ENCODE measurements at places on chromosomes 11 and 22. TPM values are rescaled to one million over a fixed set of nuclear protein-coding genes. Genes with fewer than 3 reads are reported as not detected.

The RAB6A gene
- total RNA-seq = 73.7 TPM

The HSPB2 gene
- not detected for total RNA-seq

The APOA1 gene
- total RNA-seq = not detected

The AQP11 gene
- 0.69 TPM for total RNA-seq

The SLC25A18 gene
- not detected for total RNA-seq

GRCh38 chr11:57414612-57415212 is 12.2 kb downstream of the SLC43A3 start:
- H3K27ac ChIP-seq = peak overlapping the region; percentile 61
- no peak for DNase-seq
- H3K4me3 ChIP-seq = no peak overlapping the region
- H3K4me1 ChIP-seq = peaks cover 75% of the 10 kb centered on the region
- H3K36me3 ChIP-seq = peaks cover 59% of the 10 kb centered on the region

DNA sequence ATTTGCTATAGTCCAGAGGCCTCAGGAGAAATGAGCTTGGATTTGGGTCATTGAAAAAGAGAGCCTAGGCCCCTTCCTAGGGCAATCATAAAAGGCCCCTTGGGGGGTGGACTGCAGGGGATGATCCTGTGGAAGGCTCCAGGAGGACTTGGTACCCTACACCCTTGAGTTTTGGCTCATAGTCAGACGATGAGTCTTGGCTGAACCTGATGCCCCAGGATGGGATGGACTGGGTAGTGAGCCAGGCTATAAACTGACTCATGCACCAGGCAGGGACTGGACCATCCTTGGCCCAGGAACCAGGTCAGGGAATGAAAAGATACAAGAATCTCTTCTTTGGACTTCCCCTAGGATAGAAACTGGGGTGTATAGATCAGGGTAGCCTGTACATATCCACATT is 54.2 kb downstream of the NAV2 start:
- no peak overlapping the region for H3K4me3 ChIP-seq
- no peak for DNase-seq
- no peaks in the 10 kb centered on the region for H3K4me1 ChIP-seq
- peaks cover 34% of the 10 kb centered on the region for H3K27me3 ChIP-seq
- H3K27ac ChIP-seq = no peak overlapping the region
- H3K36me3 ChIP-seq = no peaks in the 10 kb centered on the region

GRCh38 chr11:45494738-45495137 is 170.7 kb downstream of the CHST1 start:
- no peaks in the 10 kb centered on the region for H3K36me3 ChIP-seq
- DNase-seq = no peak
- H3K27ac ChIP-seq = no peak overlapping the region
- H3K27me3 ChIP-seq = peaks cover 27% of the 10 kb centered on the region

DNA sequence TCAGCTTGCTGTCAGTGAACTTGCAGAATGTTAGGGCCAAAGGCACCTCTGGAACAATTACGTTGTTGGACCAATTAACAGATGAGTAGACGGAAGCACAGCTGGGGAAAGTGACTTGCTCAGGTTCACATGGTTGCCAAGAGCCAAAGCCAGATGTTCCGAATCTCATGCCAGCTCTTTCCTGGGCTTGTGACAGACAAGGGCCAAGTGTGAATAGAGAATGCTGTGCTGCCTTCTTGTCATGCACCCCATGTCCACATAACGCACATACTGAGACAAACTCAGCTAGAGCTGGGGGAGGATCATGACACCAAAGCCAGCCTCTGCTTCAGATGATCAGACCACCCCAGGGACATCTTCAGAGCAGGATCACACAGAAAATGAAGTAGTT is 616.3 kb downstream of the INSC start:
- no peaks in the 10 kb centered on the region for H3K36me3 ChIP-seq
- H3K27ac ChIP-seq = no peak overlapping the region
- no peak overlapping the region for H3K4me3 ChIP-seq
- H3K27me3 ChIP-seq = peaks cover 6% of the 10 kb centered on the region
- H3K4me1 ChIP-seq = no peaks in the 10 kb centered on the region

DNA sequence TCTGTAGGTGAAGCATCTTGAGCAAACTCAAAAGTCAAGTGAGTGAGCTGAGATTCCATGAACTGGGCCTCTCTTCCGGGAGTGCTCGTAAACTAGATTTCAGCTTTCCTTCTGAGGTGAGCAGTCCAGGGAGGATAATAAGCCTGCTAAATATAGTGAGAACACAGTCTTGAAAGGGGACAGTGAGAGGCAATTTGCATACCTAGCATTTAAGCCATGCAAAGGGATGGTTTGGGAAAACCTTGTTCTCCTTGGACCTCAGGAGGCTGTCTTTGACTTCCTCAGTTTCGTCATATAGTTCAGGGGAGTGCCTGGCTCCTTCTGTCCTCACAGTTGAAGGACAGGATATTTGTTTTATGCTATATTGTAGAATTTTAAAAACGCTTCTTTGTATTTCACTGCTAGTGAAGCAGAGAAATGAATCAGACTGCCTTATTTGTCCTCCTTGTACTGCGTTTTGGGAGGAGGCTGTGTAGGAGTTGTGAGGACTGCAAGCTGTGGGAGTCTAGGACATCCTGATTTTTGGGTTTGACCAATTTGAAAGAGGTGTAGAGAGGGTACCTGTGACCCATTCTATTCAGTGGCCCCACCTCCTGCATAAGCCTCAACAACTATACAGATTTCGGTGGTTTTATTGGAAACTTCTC is 11.0 kb upstream of the SORL1-AS1 start:
- H3K4me1 ChIP-seq = peaks cover 100% of the 10 kb centered on the region
- peak overlapping the region; percentile 58 for H3K4me3 ChIP-seq
- H3K36me3 ChIP-seq = no peaks in the 10 kb centered on the region
- no peak for DNase-seq

DNA sequence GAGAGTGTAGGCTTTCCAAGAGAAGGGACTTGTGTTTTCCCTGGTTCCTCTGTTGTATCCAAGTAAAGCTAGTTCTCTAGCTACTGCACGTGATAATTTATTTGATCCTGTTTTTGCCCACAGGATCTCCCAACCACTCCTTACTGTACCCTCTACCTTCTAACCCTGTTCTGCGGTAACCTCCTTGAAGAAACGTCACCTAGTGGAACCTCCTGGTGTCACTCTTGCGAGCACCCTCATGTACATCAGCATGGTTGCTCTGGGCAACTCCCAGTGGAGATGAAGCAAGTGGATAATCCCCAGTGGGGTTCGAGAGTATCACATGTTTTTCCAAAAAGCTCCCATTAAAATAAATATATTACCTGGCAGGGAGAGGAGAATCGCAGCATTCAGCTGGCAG is 108.9 kb upstream of the CLMP start:
- H3K27me3 ChIP-seq = no peaks in the 10 kb centered on the region
- H3K27ac ChIP-seq = no peak overlapping the region
- H3K4me1 ChIP-seq = peaks cover 48% of the 10 kb centered on the region
- no peak for DNase-seq
- peak overlapping the region; percentile 88 for H3K4me3 ChIP-seq
- no peaks in the 10 kb centered on the region for H3K36me3 ChIP-seq

GRCh38 chr11:120057028-120057330 is 80.9 kb downstream of the TRIM29 start:
- no peaks in the 10 kb centered on the region for H3K4me1 ChIP-seq
- H3K27ac ChIP-seq = no peak overlapping the region
- H3K27me3 ChIP-seq = no peaks in the 10 kb centered on the region
- DNase-seq = no peak
- H3K36me3 ChIP-seq = no peaks in the 10 kb centered on the region
- no peak overlapping the region for H3K4me3 ChIP-seq

- H3K27ac ChIP-seq = no peak overlapping the region
- H3K36me3 ChIP-seq = no peaks in the 10 kb centered on the region
- peaks cover 5% of the 10 kb centered on the region for H3K27me3 ChIP-seq
- H3K4me1 ChIP-seq = no peaks in the 10 kb centered on the region
Measured at GRCh38 chr11:19905280-19905853, 192.7 kb downstream of the NAV2 start.

GRCh38 chr22:44359496-44360110 is 46.9 kb upstream of the SHISAL1 start:
- H3K27me3 ChIP-seq = peaks cover 13% of the 10 kb centered on the region
- no peaks in the 10 kb centered on the region for H3K4me1 ChIP-seq
- no peak overlapping the region for H3K27ac ChIP-seq
- no peaks in the 10 kb centered on the region for H3K36me3 ChIP-seq

DNA sequence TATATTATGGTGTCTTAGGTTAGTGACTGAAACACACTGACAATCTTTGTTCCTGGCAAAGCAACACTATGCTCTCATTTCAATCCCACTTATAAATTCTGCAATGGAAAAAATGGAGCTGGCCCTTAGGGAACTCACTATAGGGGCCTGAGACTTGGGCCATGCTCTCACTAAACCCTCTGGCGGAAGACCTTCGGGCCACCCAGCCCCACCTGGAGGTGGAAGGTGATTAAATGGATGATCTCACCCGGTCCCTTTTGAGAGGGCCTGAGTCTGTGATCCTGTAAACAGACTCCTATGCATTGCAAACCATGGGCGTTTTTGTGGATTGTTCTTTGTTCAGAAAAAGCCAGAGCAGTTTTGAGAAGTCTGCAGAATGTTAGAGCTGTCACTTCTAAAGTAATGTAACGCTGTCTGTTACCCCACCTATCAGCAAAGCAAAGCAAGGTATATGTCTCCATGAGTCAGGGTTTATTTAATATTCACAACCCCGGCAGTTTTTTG is 17.0 kb upstream of the CDON start:
- H3K27me3 ChIP-seq = no peaks in the 10 kb centered on the region
- no peaks in the 10 kb centered on the region for H3K36me3 ChIP-seq
- no peak for DNase-seq
- no peak overlapping the region for H3K4me3 ChIP-seq

- H3K36me3 ChIP-seq = peaks cover 37% of the 10 kb centered on the region
- no peak for DNase-seq
- no peaks in the 10 kb centered on the region for H3K27me3 ChIP-seq
- no peak overlapping the region for H3K27ac ChIP-seq
Measured at GRCh38 chr11:35730254-35730653, 67.7 kb downstream of the TRIM44 start.

- H3K4me1 ChIP-seq = peaks cover 15% of the 10 kb centered on the region
- H3K27me3 ChIP-seq = no peaks in the 10 kb centered on the region
- no peak for DNase-seq
- H3K36me3 ChIP-seq = no peaks in the 10 kb centered on the region
Measured at GRCh38 chr11:102279641-102280170, 37.6 kb upstream of the BIRC3 start.

GRCh38 chr11:43497144-43497543 is 138.4 kb downstream of the TTC17 start:
- peaks cover 3% of the 10 kb centered on the region for H3K36me3 ChIP-seq
- no peak for DNase-seq
- H3K4me3 ChIP-seq = no peak overlapping the region
- H3K4me1 ChIP-seq = no peaks in the 10 kb centered on the region
- H3K27me3 ChIP-seq = no peaks in the 10 kb centered on the region
- no peak overlapping the region for H3K27ac ChIP-seq

GRCh38 chr11:46252373-46252914 is 25.0 kb upstream of the CREB3L1 start:
- no peaks in the 10 kb centered on the region for H3K27me3 ChIP-seq
- H3K36me3 ChIP-seq = no peaks in the 10 kb centered on the region
- H3K27ac ChIP-seq = no peak overlapping the region
- peaks cover 11% of the 10 kb centered on the region for H3K4me1 ChIP-seq
- no peak for DNase-seq

DNA sequence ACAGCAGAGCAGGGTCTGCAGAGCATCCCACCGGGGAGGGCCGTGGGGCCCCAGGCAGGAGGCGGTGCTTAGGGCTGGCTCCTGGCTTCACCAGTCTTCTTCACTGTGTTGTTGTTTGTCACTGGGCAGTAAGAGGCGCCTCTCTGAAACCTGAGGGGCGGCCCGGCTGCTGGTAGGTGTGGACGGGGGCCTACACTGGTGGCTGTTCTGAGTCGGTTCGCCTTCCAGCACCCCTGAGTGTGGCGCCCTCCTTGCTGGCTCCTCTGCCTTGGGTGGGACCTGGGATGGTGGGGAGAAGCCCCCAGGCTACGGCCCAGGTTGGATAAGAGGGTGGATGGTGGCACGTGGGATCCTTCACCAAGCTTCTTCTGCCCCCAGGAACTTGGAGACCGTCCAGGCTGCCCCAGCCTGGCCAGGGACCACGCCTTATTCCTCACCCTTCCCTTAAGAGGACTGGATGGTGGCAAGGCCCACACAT is 10.4 kb upstream of the GRAMD4 start:
- H3K4me1 ChIP-seq = peaks cover 24% of the 10 kb centered on the region
- H3K27me3 ChIP-seq = no peaks in the 10 kb centered on the region
- peaks cover 1% of the 10 kb centered on the region for H3K36me3 ChIP-seq
- H3K27ac ChIP-seq = no peak overlapping the region
- DNase-seq = no peak

GRCh38 chr11:32121012-32121411 is 30.1 kb downstream of the RCN1 start:
- H3K36me3 ChIP-seq = peaks cover 2% of the 10 kb centered on the region
- no peak overlapping the region for H3K4me3 ChIP-seq
- H3K27me3 ChIP-seq = peaks cover 22% of the 10 kb centered on the region
- no peak overlapping the region for H3K27ac ChIP-seq
- peaks cover 5% of the 10 kb centered on the region for H3K4me1 ChIP-seq

- peak within 1 kb of the TSS; percentile 72 for H3K4me3 ChIP-seq
- H3K27me3 ChIP-seq = peaks cover 11% of the 10 kb centered on the region
- peaks cover 8% of the 10 kb centered on the region for H3K4me1 ChIP-seq
- H3K36me3 ChIP-seq = no peaks in the 10 kb centered on the region
- H3K27ac ChIP-seq = no peak within 1 kb of the TSS
Measured at GRCh38 chr22:50261615-50262459, at the start of gene MAPK12. Gene MAPK12, minus strand, starts transcription at chr22:50261683. Its CDS starts 174 bp downstream, at chr22:50261509.

DNA sequence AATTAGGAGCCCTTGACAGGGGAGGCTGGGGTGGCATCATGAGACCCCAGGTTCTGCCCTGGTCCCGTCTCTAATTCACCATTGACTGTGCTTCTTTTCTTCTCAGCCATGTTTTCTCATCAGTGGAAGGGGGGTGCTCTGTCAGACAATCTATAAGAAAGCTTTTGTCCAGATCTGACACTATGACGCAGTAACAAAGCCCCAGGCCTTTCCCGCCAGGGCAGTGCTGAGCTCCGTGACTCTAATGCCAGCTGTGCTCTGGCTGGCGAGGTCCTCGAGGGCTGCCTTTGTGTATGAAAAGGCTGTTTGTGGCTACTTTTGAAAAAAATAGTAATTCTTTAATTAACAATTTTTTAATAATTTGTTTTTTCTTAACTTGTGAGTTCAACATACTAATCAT is 3.2 kb downstream of the CD6 start:
- no peaks in the 10 kb centered on the region for H3K27me3 ChIP-seq
- DNase-seq = peak; percentile 35
- H3K4me1 ChIP-seq = peaks cover 83% of the 10 kb centered on the region
- peak overlapping the region; percentile 100 for H3K27ac ChIP-seq
- H3K36me3 ChIP-seq = peaks cover 47% of the 10 kb centered on the region

- peak within 1 kb of the TSS; percentile 93 for H3K4me3 ChIP-seq
- peak within 1 kb of the TSS; percentile 96 for H3K27ac ChIP-seq
- no peaks in the 10 kb centered on the region for H3K27me3 ChIP-seq
- peaks cover 51% of the 10 kb centered on the region for H3K4me1 ChIP-seq
Measured at GRCh38 chr22:30968015-30968923, at the start of gene MORC2. Gene MORC2, minus strand, starts transcription at chr22:30968774. Its CDS starts 885 bp downstream, at chr22:30967889.

GRCh38 chr11:79152511-79152910 is 288.3 kb downstream of the TENM4 start:
- no peak overlapping the region for H3K4me3 ChIP-seq
- no peaks in the 10 kb centered on the region for H3K27me3 ChIP-seq
- H3K4me1 ChIP-seq = no peaks in the 10 kb centered on the region
- no peak overlapping the region for H3K27ac ChIP-seq

GRCh38 chr11:8110396-8110795 is 29.4 kb downstream of the TUB start:
- H3K27ac ChIP-seq = no peak overlapping the region
- H3K36me3 ChIP-seq = peaks cover 9% of the 10 kb centered on the region
- no peak overlapping the region for H3K4me3 ChIP-seq
- DNase-seq = no peak
- no peaks in the 10 kb centered on the region for H3K27me3 ChIP-seq
